COR-L47 (cell line): ENCODE measurements at places on chromosomes 7 and 10.

GRCh38 chr7:107995184-107996071, 7.5 kb downstream of the LAMB1 start:
- DNase-seq, result peak; percentile 77

DNA sequence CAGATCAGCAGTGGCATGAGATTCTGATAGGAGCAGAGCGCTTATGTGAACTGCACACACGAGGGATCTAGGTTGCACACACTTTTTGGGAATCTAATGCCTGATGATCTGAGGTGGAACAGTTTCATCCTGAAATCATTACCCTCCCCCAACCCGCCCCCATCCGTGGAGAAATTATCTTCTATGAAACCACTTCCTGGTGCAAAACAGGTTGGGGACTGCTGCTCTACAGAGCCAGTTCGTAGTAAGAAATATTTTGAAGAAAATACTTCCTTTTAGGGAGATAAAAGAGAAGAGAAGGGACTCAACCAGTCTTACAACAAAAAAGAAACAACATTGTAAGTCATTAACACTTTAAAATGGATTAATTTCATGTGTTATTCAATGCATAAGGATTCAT, 1308.2 kb downstream of the GATA3 start:
- no peak for DNase-seq

GRCh38 chr10:87619705-87620104, 40.0 kb upstream of the PAPSS2 start:
- DNase-seq, result no peak

DNA sequence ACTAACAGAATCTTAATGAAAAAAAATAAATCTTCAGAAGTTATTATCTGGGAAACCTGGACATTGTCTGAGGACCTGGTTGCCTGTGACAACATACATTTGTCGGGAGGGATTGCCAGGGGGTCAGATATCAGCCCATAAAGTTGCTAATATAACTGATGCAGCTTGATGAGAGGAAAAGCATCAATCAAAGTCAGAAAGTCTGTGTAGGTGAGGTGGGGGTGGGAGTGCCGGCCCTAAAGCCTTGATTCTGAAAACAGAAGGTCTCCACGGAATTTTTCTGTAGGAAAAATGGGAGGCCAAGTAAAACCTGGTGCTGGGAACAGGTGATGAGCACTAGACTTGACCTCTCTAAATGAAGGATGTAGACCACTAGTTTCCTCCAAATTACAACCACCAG, 281.8 kb downstream of the FGFR2 start:
- DNase-seq, result no peak

- no peak for DNase-seq
These were observed 249.7 kb downstream of the EMX2 start for GRCh38 chr10:117792214-117792613.

GRCh38 chr10:55766212-55766611, 594.8 kb downstream of the ZWINT start:
- DNase-seq, result no peak

GRCh38 chr10:100737355-100738054, 7.9 kb upstream of the PAX2 start:
- DNase-seq, result no peak

- DNase-seq, result no peak
These were observed 376.2 kb upstream of the MGMT start for GRCh38 chr10:129090618-129091366.

- no peak for DNase-seq
These were observed 40.6 kb downstream of the TMEM60 start for GRCh38 chr7:77757589-77757988.

- no peak for DNase-seq
These were observed 100.6 kb upstream of the ELMO1 start for GRCh38 chr7:37549076-37549931.

- no peak for DNase-seq
These were observed 63.8 kb upstream of the NMT2 start for GRCh38 chr10:15232279-15232678.

- DNase-seq, result no peak
These were observed 66.6 kb upstream of the MGMT start for GRCh38 chr10:129400426-129400825.

DNA sequence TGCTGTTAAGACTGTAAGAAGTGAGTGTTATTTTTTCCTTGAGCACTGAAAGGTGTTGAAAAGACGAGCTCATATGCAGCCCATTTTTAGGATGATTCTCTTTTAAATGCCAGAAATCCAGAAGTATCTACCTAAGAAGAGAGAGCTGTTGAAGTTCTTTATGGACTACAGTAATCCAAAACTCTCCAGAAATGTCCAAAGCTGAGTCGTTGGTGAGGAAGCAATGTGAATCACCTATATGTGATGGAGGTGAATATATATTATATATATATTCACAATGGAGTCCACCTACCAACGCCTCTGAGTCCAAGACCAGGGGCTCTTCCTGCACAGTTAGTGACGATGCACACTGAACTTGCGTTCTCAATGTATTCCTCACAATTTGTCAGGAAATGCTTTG, 252.7 kb upstream of the PITRM1 start:
- no peak for DNase-seq

GRCh38 chr7:1290026-1290678, 57.5 kb downstream of the UNCX start:
- DNase-seq, result peak; percentile 90

- no peak for DNase-seq
These were observed 493.2 kb upstream of the KLF6 start for GRCh38 chr10:4278186-4278585.

DNA sequence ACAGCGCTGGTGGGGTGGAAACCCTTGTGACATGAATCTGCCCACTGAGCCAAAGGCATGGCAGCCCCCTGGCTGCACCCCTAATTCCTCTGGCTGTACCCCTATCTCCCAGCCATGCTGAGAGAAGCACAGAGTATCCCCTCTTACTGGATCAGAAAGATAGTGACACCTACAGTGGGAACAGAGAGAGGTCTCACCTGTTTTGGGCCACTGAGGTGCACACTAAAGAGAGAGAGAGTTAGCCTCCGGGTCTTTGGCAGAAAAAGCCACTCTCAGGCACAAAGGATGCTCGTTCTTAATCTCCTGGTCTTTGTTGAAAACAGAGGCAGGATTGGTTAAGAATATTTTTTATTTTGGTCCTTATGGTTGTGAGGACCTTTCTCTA, 11.3 kb downstream of the TSPAN14 start:
- no peak for DNase-seq

DNA sequence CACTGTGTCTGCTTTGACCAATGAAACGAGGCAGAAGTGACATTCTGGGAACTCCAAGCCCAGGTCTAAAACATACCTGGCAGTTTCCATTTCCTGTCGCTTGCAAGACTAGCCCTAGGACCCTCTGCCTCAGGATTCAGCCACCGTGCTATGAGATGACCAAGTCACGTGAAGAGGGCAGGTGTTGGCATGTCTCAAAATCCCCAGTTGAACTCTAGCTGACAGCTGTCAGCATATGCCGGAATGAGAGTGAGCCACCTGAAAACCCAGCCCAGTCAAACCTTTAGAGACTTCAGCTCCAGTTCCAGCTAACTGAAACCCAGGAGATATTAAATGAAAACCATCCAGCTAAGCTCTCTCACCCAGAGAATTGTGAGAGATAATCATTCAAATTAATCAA, 89.9 kb upstream of the PPP1R3A start:
- no peak for DNase-seq

DNA sequence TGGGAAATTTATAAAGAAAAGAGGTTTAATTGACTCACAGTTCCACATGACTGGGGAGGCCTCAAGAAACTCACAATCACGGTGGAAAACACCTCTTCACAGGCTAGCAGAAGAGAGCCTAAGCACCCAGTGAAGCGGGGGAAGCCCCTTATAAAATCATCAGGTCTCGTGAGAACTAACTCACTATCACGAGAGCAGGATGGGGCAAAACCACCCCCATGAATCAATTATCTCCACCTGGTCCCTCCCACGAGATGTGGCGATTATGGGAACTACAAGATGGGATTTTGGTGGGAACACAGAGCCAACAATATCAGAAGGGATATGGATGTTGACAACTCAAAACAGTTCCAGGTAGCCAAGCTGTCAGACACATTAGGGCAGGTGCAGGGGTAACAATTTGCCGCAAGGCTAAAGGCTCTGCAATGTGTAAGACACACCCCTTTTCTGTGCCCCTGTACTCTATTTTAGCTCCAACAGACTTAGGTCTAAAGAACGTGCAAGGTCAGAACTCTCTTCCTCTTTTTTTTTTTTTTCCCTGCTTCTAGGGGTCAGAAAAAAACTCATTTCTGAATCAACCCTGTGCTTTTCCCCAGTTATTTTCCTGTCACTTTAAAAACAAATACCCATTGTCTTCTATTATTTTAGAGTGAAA, 30.7 kb upstream of the RBM20 start:
- no peak for DNase-seq

- no peak for DNase-seq
These were observed 66.4 kb downstream of the MYL10 start for GRCh38 chr7:101562531-101563197.

- DNase-seq, result no peak
These were observed 85.5 kb downstream of the TBXAS1 start for GRCh38 chr7:139914306-139915267.

DNA sequence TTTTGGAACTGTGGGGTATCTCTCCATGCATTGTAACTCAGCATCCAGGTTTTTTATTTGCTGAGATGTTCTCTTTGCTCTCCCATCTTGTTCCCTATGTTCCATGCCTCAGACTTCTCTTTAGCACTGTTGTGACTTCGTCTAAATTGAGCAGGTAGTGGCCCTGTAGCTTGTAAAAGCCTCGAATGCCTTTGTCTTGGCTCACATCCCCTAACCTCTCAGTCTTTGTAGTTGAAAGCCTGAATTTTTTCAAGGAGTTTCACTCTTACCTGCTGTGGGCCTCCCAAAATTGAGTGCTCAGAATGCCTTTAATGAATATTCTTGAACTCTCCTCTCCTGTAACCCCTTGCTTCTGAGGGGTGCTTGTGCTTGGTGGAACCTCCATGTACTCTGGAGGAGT, 1137.3 kb downstream of the REEP3 start:
- DNase-seq, result no peak

DNA sequence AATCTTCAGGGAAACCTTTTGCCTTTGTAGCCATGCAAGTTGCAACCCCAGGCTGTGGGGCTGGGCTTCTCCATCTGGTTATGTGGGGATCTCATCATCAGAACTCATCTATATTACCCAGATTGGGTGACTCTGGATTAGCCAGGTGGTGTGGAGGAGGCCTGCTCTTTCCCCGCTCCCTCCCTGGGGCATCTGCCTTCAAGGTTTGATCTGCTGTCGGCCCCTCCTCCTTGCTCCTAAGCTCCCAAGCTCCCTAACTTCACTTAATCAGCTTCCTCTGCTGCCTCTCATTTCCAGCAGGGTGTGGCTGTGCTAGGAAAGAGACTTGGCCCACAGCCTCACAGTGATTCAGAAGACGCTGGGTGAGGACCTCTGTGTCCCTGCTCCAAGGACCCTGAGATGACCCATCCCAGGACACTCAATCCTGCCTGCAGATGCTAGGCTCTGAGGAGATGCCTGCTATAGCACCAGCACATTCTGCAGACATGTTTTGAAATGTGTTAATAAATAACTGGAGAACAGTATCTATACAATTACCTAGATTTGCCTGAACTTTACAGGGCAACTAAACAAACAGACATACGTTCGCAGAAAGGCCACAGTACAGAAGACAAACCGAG, 392.1 kb upstream of the PODXL start:
- DNase-seq, result no peak

GRCh38 chr7:37438906-37439652, 9.6 kb downstream of the ELMO1 start:
- DNase-seq, result peak; percentile 63

- no peak for DNase-seq
These were observed 45.5 kb downstream of the NRAP start for GRCh38 chr10:113618338-113618737.

DNA sequence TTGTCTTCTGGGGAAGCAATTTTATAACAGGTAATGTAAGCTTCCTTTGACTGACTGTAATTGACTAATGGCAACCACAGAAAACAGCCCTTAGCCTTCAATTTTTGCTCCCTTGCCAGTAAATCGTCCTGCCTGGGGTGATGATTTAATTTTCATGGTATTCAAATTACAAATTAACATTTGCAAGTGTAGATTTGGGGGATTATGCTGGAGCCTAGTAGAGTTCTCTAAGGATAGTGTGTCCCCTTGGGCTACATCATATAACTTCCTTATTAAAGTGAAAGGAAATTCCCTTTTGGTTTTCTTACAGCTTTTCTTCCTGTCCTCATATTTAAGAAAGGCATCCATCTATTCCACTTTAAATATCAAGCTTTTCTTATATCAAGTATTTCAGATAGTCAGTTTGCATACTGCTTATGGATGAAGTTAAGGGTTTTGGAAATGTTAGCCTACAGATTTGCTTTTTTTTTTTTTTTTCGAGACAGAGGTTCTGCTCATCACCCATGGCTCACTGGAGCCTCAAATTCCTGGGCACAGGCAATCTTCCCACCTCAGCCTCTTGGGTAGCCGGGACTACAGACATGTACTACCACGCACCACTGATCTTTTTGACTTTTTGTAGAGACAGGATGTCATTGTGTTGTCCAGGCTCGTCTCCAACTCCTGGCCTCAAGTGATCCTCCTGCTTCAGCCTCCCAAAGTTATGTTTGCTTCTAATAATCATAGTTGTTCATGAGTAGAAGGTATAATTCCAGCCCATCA, 35.9 kb upstream of the HDAC9 start:
- DNase-seq, result no peak

DNA sequence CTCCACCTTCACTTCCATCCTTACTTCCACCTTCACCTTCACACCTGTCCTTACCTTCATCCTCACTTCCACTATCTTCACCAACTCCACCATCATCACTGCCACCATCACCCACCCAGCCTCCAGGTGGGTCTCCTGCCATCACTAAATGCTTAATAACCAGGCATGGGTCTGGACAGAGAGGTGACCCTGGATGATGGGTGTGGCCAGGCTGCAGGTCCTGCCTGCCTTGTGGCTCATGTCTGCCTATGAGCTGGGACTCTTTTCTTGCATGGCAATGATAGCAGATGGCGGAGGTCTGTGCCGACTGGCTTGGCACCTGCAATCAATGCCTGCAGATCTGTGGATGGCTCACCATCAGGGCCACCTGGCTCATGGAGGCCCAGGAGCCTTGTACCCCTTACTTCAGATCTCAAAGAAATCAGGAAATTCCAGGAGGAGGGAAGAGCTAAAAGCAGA, 60.1 kb upstream of the ELN start:
- DNase-seq, result no peak

GRCh38 chr7:113715981-113716856, 202.6 kb downstream of the PPP1R3A start:
- DNase-seq, result no peak

DNA sequence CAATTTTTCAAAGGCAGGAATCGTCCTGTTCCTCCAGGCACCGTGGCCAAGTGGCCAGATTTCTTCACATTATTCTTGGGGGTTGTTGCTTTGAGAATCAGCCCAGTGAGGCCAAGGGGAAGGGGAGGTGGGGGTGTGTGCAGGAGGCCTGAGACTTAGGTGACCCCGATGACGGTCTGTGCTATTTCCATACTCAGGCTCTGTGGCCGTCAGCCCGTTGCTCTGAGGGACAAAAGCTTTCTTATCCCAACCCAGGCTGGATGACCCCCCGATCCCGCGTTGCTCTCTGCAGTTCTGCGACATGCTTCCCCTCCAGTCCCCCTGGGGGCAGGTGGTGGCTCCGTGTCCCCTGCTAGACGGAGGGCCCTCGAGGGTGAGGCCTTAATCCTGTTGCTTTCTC, 14.2 kb downstream of the DOCK1 start:
- DNase-seq, result no peak
